ENCODE measurements at places on chromosomes 4 and X. TPM values are rescaled to one million over a fixed set of nuclear protein-coding genes. Genes with fewer than 3 reads are reported as not detected.

Gene PLP1
- not detected for total RNA-seq

Gene TMEM150C
- total RNA-seq, result 10.7 TPM

Gene ZGRF1
- total RNA-seq, result 1.6 TPM

Gene AFP
- total RNA-seq, result not detected

Gene AMER1
- total RNA-seq, result 2.2 TPM

Gene IQCM
- not detected for total RNA-seq

Gene AKAP14
- not detected for total RNA-seq

Gene SMIM10
- total RNA-seq, result 0.76 TPM

Gene NALF2
- 0.29 TPM for total RNA-seq

Gene SLC7A11
- total RNA-seq, result 36.9 TPM

Gene DCAF4L1
- not detected for total RNA-seq

GRCh38 chr4:142512161-142512560 is 333.9 kb downstream of the INPP4B start:
- no peak for DNase-seq

DNA sequence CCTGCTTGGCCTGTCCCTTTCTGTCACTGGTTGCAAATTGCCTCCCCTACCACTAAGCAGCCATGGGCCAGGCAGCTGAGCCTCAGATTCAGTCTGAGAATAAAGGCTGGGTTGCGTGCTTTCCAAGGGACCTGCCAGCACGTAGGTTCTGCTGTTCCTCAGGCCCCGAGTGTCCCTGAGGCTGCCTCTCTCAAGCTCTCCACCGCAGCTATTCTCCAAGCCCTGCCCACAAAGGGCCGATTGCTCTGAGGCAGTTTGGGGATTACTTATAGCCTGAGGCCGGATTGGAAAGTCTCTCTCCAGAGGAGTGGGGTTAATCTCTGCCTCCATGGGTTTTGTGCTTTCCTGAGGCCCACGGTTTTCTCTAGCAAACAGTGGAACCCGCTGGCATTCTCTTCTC is 590.7 kb downstream of the BCOR start:
- DNase-seq, result no peak

GRCh38 chrX:129843209-129843458 is 552 bp downstream of the ZDHHC9 start:
- DNase-seq, result no peak

DNA sequence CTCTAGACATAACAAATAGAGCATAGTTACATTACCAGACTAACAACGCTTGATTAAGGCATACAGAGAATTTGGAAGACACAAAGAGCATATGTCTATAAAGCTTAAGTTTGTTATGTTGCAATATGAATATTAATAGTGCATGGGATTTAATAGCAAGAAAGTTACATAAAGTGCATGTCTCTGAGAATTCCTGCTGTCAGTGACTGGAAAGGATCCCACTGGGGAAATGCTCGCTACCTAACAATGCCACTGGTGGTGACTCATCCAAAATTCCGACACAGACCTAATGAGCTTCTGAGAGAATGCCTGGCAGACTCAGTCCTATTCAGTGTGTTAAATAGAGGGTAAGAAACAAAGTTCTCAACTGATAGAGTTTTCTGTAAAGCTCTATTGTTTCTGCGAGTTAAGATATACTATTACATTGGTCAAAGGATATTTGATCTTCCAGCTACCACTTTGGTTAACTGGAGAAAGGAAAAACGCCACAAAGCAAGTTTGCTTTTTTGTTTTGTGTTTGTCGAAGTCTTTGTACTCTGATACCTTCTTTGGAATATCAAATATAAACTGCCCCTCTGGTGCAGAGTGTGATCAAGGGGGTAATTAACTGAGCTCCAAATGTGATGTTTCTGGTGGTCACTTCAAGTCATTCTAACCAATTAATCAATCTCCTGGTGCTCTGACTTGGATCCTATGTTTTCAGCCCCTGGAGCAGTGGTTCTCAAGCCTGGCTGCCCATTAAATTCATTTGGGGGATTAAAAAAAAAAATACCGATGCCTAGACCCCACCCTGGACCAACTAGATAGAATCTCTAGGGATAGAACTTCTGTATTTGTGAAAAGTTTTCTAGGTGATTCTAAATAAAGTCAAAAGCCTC is 107.9 kb downstream of the PALLD start:
- DNase-seq, result peak; percentile 94

GRCh38 chr4:102598086-102598761 is 97.1 kb downstream of the NFKB1 start:
- DNase-seq, result no peak

GRCh38 chr4:25991340-25991739 is 77.3 kb downstream of the SMIM20 start:
- no peak for DNase-seq

GRCh38 chrX:102712216-102712966 is at the start of gene GPRASP2:
Gene GPRASP2, plus strand, starts transcription at chrX:102712448. Its CDS starts 2,422 bp downstream, at chrX:102714870.
- no peak for DNase-seq

- no peak for DNase-seq
These were observed 4.0 kb downstream of the MRFAP1L1 start for GRCh38 chr4:6705646-6706045.

DNA sequence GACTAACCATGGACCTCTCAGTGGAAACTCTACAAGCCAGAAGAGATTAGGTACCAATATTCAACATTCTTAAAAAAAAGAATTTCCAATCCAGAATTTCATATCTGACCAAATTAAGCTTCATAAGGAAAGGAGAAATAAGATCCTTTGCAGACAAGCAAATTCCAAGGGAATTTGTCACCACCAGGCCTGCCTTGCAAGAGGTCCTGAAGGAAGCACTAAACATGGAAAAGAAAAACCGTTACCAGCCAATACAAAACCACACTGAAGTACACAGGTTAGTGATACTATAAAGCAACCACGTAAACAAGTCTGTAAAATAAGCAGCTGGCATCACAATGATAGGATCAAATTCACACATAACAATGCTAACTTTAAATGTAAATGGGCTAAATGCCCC is 156.6 kb downstream of the FAM13A start:
- no peak for DNase-seq

GRCh38 chr4:174255786-174256185 is 27.7 kb downstream of the FBXO8 start:
- no peak for DNase-seq

GRCh38 chr4:139025841-139026240 is 10.3 kb downstream of the NOCT start:
- DNase-seq, result no peak

- no peak for DNase-seq
These were observed 376.4 kb upstream of the GNPDA2 start for GRCh38 chr4:45102716-45103115.

DNA sequence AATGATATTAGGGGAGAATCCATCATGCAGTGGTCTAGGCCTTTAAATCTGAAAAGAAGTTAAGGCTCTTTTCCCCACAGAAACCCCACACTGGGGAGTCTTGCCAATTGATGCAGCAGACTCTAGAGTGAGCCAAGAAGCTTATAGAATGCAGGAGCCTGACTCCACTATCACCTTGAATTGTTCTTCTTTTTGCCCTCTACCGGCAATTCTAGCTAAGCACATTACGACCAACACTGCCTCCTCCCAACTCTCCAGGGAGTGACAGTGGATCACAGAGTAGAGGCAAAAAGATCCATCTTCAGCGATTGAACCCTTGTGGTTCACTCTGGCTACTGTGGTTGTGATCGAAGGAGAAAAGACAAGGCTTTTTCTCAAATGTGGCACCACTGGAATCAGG is 331.5 kb downstream of the NKX6-1 start:
- DNase-seq, result no peak

GRCh38 chrX:111483135-111483534 is 28.3 kb upstream of the SERTM2 start:
- DNase-seq, result no peak

GRCh38 chrX:53798281-53798680 is 111.8 kb upstream of the HUWE1 start:
- DNase-seq, result no peak

- no peak for DNase-seq
These were observed 355.5 kb downstream of the FBXW7 start for GRCh38 chr4:152180369-152180768.

DNA sequence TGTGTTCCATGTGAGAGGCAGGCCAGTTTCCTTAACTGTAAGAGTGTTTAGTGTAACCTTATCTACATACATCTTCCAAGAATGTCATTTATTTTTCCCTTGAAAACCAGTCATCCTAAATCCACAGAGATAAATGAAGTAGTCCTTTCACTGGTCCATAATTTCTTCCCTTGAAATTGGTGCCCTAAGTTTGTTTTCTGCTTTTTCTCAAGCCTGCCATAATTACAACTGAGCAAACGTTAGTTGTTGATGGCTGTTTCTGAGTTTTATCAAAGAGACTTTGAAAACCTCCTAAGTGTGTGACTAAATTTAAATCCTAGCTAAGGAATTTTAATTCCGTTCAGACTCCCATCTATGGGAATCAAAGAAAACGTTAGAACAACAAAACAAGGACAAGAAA is 3.6 kb upstream of the TDO2 start:
- no peak for DNase-seq

GRCh38 chrX:65985922-65986588 is 53.8 kb downstream of the VSIG4 start:
- peak; percentile 12 for DNase-seq

GRCh38 chrX:123184219-123184865 is at the start of gene GRIA3:
Gene GRIA3, plus strand, starts transcription at chrX:123184278. Its CDS starts 258 bp downstream, at chrX:123184536.
- no peak for DNase-seq

GRCh38 chrX:98448524-98448923 is 1564.8 kb downstream of the RPA4 start:
- no peak for DNase-seq

GRCh38 chr4:29326004-29326403 is 1394.2 kb upstream of the PCDH7 start:
- no peak for DNase-seq

- no peak for DNase-seq
These were observed 490.2 kb downstream of the RAB28 start for GRCh38 chr4:12993923-12994322.

- DNase-seq, result peak; percentile 79
These were observed 275.4 kb downstream of the ARHGAP10 start for GRCh38 chr4:148007314-148007760.

DNA sequence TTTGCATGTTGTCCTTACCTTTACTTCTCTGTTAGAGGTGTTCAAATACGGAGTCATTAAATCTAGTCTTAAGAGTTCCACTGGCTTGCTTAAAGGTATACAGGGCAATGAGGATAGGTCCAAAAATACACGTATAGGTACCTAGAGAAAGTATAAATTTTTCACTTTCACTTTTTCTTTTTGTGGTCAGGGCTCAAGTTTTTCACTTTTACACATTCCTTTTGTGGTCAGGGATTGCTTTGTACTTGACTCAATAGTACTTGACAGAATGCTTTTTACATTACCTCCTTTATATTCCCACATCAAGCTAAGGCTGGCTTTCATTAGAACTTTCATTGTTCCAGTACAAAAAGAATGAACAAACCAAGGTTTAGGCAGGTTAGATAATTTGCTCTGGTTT is 21.7 kb downstream of the TMEM184C start:
- DNase-seq, result no peak

DNA sequence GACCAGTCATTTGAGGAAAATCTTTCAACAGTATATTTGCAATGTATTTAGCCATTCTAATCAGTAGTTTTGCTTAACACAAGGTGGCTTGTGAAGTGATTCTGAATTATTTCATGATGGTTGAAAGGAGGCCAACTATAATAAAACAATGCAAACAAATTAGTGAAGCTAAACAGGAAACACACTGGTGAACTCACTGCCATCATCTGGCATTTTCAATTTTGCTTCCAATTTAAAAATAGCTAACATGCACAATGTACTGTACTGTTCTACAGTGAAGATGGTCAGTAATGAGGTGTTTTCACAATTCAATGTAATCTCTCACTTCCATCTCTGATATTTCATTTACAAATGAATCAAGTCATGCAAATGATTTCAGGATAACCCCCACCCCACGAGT is 31.1 kb downstream of the PGRMC2 start:
- DNase-seq, result no peak

- no peak for DNase-seq
These were observed 154.5 kb downstream of the PALLD start for GRCh38 chr4:168651374-168651773.

- no peak for DNase-seq
These were observed 37.9 kb upstream of the NKAP start for GRCh38 chrX:119981286-119982070.

All from glomerular endothelial cell (primary cell).